ENCODE measurements at places on chromosomes 7 and 10.

GRCh38 chr10:66189271-66189670 lies 736.6 kb upstream of the LRRTM3 start:
- no peak for DNase-seq

GRCh38 chr7:22876986-22877729 lies 54.5 kb upstream of the TOMM7 start:
- DNase-seq: no peak

GRCh38 chr10:16968416-16969041 lies 151.3 kb upstream of the RSU1 start:
- DNase-seq: no peak

DNA sequence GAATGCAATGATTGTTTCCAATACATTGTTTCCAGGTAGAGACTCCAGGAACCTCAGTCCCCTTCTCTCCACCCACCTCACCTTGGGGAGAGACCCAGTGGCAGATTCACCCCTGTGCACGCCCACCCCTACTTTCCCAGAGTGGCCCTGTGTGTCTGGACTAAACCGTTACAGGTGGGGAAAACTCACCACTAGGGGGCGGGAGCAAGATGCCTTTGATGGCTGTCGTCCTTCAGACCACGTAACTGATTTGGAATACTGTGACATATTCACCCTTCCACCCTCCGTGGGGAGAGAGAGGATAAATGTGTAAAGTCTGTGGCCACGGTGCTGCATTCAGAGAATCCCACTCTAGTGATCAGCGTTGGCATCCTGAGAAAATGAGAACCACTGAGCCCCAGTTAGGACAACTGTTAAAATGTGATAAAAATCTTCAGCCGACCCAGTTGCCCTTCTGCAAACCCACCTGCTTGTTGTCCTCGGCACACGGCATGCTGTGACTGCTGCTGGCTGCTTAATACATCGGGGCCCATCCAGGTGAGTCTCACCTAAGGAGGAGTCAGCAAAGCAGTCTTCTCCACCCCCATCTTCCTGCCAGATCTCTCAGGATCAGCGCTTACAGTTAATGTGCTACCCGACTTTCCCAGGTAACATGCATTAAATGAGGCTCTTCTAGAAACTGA lies 41.5 kb upstream of the NMT2 start:
- DNase-seq: peak; percentile 71

DNA sequence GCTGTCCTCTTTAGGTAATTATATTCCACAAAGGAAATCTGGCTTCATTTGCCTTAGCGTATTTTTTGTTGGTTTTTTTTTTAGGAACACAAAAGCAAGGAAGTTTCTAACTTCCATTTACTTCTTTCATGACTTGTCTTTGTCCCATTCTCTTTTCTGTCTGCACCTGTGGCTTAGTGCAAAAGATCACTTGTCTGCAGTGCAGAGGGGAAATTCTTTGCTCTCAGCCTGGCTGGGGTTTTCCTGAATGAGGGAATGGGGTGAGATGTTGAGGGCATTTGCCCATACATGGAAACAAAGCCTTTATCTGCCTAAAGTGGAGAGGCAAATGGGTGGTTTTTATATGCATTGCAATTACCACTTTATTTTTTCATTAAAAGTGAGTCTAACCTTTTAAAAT lies 361.1 kb upstream of the IGFBP3 start:
- DNase-seq: no peak

- DNase-seq: no peak
Observed at GRCh38 chr10:114289096-114289436, 50.0 kb downstream of the VWA2 start.

DNA sequence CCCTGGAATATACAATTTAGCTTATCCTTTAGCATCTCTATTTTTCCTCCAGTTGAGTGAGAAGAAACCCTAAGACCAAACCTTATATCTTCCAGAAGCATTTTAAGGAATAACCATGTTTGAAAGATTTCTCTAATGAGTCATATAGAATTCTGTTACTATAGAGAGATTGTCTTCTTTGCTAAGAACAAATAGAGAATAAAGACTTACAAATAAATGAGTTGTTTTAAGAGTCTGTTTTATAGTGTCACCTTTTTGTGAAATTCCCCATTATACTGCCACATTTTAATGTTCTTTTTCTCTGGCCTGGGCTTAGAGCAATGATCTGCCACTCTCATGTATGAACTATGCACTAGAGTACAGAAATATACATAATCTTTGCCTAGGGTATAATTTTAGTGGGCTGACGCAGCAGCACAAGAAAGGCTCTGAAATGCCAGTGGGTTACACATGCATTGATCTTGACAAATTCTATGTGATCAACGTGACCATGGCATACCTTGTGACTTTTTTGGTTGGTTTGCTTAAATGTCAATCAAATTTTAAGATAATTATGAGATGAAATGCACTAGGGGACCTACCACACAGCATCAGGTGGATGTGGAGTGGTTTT lies 145.1 kb upstream of the MKLN1 start:
- no peak for DNase-seq

DNA sequence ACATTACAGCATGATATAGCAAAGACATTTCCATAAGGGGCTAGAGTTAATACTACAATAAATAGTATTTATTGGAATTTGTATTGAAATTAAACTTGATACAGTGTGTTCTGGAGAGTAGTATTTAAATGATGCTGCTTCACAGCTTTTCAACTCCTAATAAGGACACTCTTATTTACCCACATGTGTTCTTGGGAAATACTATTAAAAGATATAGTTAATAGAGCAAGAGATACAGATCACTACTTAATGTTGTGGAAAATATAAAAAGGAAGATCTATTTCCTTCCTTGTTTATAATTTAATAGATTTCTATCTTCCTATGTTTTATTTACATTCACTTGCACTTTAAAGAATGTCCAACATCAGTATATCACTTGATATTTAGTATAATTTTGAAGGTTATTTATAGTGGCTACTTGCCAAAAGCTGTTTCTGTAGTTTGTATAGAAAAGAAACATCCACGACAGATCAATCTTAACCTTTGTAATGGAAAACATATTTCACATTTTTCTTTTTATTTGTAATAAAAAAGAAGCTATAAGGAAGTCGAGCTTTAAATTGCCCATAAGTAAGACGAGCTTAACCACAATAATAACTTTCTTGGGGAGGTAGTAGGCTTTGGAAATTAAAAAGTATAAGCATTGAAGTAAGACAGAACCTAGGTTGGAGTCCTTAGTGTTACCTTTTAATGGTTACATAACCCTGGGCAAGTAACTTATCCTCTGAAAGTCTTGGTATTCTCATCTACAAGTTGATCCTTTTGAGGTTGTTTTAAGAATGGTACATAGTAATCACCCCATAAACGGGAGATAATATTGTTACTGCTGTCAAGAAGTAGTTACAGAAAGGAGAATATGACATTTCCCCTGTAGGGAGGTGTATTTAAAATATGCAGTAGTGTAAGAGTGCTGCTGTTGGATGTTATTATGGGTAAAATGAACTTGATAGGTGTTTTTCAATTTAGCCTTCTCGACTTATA lies 32.8 kb downstream of the CPED1 start:
- no peak for DNase-seq

GRCh38 chr7:135855846-135856245 lies 107.2 kb upstream of the FAM180A start:
- no peak for DNase-seq

DNA sequence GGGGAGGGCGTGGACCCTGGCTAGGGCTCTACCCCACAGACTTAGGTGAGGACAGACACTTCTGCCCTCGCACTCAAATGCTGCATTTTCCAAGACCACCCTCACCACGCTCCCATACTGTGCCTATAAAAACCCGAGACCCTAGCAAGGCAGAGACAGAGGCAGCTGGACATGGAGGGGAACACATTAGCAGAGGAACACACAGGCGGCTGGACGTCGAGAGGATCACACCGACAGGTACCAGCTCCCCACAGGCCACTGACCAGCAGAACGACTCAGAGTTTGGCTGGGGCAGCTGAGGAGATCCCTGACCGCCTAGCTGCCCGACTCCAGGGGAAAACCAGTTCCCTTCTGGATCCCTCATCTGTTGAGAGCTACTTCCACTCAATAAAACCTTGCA lies 338.2 kb upstream of the SMIM30 start:
- no peak for DNase-seq

DNA sequence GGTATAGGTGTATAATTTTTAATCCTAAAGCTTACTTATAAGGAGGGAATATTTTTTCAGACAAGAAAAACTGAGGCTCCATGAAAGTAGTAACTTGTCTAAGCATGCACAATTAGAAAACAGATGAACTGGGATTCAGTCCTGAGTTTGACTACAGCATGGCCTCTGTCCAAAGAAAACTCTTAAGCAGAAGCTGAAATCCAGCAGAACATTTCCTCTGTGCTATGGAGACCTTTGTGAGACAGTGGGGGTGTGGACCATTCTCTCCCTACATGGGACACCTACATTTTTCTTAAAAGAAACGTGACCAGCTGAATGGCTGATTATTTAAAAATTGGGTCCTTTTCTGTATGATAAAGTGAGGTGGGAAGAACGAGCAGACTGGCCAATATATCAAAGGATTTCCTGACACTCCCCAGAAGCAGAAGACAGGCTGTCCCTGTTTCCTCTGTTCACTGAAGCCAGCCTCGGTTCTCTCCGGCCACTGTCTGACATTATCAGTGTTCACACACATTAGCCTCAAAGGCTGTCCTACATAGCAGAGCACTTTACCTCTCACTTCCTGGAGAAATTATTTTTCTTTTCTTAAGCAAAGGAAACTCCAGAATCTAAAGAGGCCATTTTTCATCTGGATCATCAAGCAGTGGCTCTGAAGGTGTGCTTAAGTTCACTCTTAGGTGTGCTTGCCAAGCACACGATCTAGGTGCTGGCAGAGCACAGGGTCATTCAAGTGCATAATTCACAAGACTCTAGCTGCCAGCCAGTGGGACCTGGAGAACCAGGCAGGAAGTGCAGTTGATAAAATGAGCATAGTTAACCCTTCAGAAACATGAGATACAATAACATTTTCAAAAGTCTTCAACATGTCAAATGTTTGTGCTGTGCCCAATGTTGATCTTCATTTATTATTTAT lies 40.4 kb upstream of the KIAA1217 start:
- DNase-seq: no peak

GRCh38 chr7:50142425-50143017 lies 49.5 kb upstream of the ZPBP start:
- no peak for DNase-seq

GRCh38 chr10:12726971-12727831 lies 274.3 kb downstream of the CCDC3 start:
- DNase-seq: no peak

DNA sequence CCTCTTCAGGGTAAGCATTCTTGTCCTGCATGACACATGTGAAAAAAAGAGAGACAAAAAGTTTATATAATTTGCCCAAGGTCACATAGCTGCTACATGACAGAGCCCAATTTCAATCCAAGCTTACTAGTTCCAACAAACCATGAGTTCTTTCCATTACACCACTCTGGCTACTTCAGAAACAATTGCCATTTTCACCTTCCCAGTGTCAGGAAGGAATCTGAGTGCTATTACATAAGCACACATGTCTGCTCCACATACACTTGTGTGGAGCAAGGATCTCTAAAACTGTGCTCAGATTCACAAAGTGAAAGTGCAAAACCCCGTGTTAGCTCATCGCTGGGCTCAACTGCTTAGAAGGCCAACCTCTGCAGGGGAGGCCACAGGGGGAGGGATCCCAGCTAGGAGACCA lies 356.2 kb upstream of the NFE2L3 start:
- no peak for DNase-seq

DNA sequence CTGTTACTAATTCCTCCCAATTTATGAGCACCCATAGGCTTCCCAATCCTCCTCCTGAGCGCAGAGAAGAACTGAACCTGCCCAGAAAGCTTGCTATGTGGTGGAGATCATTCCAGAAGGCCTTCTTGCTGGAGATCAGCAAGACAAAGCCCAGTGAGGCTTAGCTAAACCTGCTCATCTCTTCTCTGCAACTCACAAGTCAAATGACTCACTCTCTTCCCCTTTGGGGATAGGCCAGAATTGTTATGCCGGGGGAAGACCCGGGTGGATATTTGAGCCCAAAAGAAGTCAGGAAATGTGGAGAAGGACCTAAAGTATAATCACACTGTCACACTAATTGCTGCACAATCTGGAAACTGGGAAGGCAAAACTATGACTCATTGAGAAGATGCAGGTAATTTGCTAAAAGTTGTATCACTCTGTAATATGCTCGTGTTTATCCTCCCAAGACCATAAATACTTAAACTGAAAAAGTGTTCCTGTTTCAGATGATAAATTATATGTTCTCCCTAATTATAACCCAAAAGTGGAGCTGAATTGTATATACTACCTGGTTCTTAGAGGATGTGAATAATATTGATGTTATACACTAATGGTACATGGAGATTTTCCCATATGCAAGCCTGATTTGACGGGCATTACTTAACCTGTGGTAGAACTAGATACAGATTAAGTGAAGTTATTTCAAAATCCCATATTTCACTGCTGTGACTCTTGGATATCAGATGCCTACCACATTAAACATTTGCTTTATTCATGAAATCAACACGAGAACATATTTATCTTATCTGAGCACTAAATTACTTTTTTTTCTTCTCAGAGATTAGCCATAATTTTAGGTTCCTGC lies 6.4 kb downstream of the NEBL start:
- no peak for DNase-seq

- no peak for DNase-seq
Observed at GRCh38 chr10:124864421-124865193, 63.0 kb downstream of the ABRAXAS2 start.

DNA sequence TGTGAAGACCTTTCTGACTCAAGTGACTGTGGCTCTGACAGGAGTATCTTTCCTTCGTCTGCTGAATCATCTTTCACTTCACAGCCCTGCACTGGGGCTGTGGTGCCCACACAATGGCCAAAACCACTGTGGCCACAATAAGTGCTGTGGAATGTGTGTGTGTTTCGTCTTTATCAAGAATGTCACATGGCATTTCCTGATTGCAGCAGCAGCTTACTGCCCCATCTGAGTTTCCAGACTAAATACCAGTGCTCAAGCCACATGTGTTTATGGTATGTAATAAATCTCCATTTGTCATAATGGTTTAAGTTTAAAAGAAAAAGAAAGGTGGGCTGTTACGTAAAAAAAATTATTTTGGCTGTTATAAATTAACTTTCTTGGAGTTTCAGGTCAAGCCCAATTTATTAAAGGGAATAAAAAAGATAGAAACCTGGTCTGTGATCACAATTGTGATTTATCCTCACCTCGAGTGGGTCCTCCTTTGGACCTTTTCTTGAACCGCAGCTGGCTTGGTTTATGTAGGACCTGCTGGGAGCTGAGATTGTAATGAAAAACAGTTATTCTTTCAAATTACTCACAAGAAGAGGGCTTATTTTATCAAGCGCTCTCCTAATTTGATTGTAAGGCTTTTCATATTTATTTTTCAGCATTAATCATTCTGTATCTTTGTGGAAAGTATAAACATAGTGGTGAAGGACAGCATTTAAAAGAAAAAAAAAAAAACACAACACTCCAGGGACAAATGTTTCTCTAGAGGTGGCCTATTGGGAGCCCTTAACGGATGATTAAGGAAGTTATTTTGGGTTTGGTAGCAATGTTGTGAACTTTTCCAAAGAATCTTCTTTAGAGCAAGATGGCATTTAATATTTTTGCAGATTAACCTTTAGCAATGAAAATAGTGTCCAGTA lies 116.2 kb downstream of the LRMDA start:
- DNase-seq: no peak

- DNase-seq: no peak
Observed at GRCh38 chr10:5592070-5592469, 67.3 kb downstream of the CALML3 start.

- no peak for DNase-seq
Observed at GRCh38 chr7:129394982-129395914, 39.0 kb upstream of the STRIP2 start.

- DNase-seq: no peak
Observed at GRCh38 chr10:78798976-78799730, 269.6 kb upstream of the ZMIZ1 start.

- DNase-seq: no peak
Observed at GRCh38 chr7:79353720-79354468, 99.6 kb downstream of the MAGI2 start.

GRCh38 chr10:9274206-9274755 lies 1219.8 kb downstream of the GATA3 start:
- no peak for DNase-seq

Measured in activated CD4-positive, CD25-positive, alpha-beta regulatory T cell (primary cell).